ENCODE measurements at places on chromosomes 3 and 15.

- no peak for DNase-seq
These were observed 7.6 kb downstream of the B2M start for GRCh38 chr15:44718927-44719292.

DNA sequence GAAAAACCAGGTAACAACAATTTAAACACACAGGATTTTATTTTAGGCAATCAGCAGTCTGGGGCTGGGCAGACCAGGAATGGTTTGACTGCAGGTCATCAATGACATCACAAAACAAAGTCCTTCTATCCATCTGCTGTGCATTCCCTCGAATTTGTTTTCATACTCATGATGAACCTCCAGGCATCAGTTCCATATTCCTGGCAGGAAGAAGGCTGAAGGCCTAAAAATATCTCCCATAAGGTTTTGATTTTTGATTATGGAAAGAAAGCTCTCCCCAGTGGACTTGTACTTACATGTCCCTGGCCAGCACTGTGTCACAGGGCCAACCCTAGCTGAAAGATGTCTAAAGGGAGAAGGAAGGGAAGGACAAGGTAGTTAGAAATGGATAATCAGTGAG is 107.4 kb downstream of the PEAK1 start:
- DNase-seq = no peak

DNA sequence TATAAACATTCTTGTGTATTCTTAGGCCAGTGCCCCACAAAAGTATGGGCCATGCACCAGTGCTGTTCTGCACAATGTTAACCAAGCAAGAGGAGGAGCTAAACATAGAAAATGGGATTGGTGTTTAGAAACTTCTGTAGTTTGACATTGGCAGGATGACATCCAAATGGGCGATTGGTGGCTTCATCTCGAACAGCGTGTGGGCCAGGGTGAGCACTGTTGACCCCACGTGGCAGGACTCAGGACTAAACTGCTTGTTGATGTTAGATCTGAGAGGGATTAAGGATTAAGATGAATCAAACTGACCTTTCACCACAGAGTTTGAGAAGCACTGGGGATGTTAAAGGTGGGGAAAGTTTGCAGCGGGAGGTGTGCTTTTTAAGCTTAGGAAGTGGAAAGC is 31.9 kb downstream of the ZNF710 start:
- no peak for DNase-seq

- DNase-seq = no peak
These were observed 40.3 kb upstream of the TFRC start for GRCh38 chr3:196122021-196122687.

- no peak for DNase-seq
These were observed 61.0 kb upstream of the ST3GAL6 start for GRCh38 chr3:98702166-98702565.
